ENCODE measurements at places on chromosomes 2 and 18.

GRCh38 chr2:38079116-38080052 lies 3.4 kb upstream of the CYP1B1 start:
- no peak for DNase-seq

- DNase-seq, result no peak
Observed at GRCh38 chr2:182754231-182754630, 38.2 kb downstream of the DNAJC10 start.

DNA sequence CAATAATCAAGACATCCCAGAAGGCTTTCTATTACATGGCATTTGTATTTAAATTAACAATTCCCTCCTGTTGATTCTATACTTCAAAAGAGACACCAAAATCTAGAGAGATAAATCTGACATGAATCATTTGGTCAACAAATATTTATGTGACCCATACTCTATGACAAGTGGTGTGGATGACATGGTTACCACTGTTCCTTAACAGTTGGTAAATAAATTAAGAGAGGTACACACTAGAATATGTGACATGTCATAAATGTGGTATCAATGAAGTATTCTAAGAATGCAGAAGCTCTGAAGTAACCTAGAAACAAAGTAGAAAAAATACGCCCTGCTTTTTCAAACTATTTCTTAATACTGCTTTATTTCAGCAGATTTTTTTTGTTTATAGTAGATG lies 255.4 kb downstream of the EXOC6B start:
- no peak for DNase-seq

GRCh38 chr2:3595985-3596384 lies 1.1 kb downstream of the COLEC11 start:
- DNase-seq, result no peak

GRCh38 chr18:65725251-65726050 lies 25.4 kb upstream of the CDH7 start:
- peak; percentile 43 for DNase-seq

DNA sequence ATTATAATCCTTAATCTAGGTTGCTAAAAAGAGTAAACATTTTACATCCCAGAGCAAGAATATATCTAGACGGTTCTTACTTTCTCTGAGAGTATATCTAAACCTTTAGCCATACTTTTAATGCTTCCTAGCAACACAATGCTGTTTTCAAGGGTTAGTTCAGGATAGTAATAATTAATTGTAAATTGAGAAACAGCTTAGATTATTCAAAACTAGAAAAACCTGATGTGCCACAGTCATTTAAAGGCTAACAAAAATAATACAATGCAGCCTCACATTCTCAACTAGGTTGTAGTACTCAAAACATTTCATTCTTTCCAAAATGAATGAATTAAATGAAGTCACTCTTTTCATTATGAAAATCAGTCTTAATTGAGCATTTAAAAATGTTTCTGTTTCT lies 103.2 kb upstream of the OTX1 start:
- no peak for DNase-seq

DNA sequence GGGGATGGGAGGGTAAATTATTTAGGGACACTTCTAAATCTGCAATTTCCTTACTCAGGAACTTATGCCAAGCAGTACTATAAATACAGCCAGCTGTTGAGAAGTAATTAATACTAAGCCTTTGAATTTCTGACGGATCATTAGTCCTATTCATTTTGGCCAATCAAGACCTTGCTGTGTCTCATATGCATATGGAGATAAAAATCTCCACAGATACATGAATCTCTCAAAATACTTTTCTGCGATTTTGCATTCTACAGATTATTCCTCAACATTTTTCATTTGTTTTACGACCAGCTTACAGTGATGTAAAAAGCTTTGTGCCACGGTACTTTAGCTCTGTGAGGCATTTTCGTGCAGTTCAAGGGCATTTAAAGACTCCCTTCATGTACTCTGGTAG lies 16.7 kb downstream of the LANCL1 start:
- DNase-seq, result no peak

DNA sequence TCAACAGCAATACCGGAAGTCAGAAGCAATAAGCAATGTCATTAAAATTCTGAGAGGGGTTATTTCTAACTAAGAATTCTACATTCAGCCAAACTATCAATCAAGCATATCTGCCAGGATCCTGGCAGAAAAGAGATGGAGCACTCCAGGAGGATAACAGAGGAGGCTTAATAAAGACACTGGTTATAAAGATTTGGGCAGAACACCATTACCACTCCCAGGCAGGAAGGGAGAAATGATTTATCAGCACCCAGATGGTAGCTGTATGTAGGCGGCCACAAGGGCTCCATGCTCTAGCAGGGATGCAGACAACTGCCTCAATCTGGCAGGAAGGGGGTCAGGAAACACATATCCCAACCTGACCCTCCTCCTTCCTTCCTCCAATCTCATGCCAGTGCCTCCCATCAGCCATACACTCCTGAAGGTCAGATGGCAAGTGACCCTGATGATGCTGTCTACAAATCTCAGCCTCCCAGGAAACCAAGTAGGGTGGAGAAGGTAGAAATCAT lies 20.5 kb upstream of the TNFAIP6 start:
- DNase-seq, result no peak

- no peak for DNase-seq
Observed at GRCh38 chr18:37872562-37872961, 307.0 kb upstream of the CELF4 start.

DNA sequence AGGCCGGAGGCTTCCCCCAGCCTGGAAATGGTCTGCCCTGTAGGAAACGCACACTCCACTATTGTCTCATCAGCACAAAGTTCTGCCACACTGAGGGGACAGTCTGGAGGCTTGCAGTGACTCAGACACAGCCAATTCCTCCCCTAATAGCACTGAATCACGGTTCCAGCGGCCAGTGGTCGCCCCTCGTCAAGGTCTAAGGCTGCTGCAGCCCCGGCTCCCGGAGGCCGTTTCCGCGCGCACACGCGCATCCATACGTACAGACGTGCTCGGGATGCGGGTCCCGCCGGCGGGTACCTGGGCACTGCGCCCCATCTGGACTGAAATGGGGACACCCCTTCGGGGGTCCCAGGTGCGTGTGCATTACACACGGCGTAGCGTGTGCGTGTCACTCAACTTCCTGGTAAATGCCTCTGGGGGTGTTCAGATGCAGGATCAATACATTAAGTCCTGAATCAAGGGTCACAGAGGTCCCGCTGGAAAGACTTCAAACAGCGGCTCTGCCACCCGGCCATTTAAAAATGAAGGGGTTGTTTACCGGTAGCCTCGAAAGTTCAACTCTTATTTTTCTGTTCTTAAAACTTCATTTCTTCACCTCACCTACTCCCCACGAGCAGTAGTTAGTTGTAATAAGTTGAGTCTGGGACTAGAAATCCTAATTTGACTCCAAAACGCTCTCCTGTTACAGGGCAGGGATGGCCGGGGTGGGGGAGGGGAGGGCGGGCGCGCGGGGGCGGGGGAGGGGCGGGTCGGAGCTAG lies 572 bp upstream of the ZNF516 start:
- DNase-seq, result no peak

All from NCI-H2107 (cell line).